Pancreas (tissue), 10 donors: ENCODE measurements at places on chromosomes 2 and 18. TPM values are rescaled to one million over a fixed set of nuclear protein-coding genes. Genes with fewer than 3 reads are reported as not detected.

- no peak for DNase-seq
Measured at GRCh38 chr2:203683932-203684556, 22.4 kb upstream of the CD28 start.

- DNase-seq = no peak
Measured at GRCh38 chr18:31445908-31446307, 1.6 kb upstream of the DSG3 start.

- DNase-seq = no peak
Measured at GRCh38 chr2:72205504-72205881, 57.8 kb upstream of the CYP26B1 start.

DNA sequence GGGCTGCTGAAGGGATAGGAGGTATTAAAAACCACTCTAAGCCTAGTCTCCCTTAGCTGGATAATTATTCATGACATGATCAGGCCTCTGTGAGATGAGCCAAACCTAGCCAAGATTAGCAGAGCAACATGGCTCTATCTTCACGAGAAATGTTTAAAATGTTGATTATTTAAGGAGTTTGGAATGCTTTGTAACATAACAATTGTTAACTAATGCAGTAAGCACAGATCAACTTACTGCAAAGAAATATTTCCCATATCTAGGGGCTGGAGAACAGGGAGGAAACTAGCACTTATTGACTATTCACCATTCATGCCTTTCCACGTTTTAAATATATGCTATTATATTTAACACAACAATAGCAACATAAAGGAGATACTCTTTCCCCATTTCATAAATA lies 833.7 kb upstream of the CHAC2 start:
- no peak for DNase-seq

- no peak for DNase-seq
Measured at GRCh38 chr2:121090088-121090715, 194.8 kb downstream of the TFCP2L1 start.

GRCh38 chr2:126668254-126668653 lies 12.3 kb downstream of the GYPC start:
- no peak for DNase-seq

DNA sequence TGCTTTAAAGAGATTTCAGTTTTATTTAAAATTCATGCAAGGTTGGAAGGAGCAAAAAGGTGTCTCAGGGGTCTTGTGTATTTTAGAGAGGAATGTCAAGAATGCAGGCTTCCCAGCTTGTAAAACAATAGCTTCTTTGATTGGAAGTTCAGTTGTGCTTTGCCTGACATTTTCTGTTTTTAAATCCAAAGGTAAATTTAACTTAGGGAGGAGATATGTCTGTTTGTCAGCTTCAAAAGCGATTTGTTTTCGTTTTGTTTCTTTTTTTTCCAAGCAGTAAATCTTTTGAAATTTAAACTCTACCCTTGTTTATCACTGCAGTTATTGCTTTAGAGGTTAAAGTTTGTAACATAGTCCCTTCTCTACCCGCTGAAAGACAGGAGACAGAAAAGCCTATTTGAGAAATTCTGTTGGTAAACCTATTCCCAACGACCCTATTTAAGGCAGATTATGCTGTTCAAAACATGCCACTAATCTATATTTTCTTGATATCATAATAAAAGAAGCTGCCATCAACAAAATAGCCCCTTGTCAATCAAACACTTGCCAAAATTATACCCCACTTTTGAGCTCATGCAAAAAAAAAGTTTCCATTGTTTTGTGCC lies 639.6 kb downstream of the IRS1 start:
- DNase-seq = no peak

DNA sequence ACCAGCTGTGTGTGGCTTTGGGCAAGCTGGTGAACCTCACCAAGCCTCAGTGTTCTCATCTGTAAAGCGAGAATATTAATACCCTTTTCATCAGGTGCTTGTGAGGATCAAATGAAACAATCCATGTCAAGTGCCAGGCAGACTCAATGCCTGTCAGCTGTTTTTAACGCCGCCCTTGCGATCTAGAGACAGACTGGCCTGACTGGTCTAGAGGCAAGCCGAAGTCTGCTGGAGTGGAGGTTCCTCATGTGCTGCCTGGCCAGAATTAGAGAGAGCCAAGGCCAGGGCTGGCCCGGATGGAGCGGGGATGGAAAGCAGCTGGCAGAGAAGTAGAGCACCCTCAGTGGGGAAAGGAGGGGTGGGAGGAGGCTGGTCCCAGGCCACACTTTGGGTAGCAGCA lies 74.5 kb upstream of the B3GNT7 start:
- DNase-seq = peak; percentile 48

The UGT1A7 gene
- total RNA-seq = not detected

The HOXD8 gene
- 0.67 TPM for total RNA-seq

GRCh38 chr2:164595031-164595430 lies 26.3 kb downstream of the GRB14 start:
- DNase-seq = no peak

- no peak for DNase-seq
Measured at GRCh38 chr2:127011796-127012195, 95.2 kb downstream of the BIN1 start.
